ENCODE measurements at places on chromosomes 5 and 9. TPM values are rescaled to one million over a fixed set of nuclear protein-coding genes. Genes with fewer than 3 reads are reported as not detected.

The COL27A1 gene
- total RNA-seq = not detected

GRCh38 chr5:93585041-93585766, 2.2 kb downstream of the NR2F1 start:
- peak; percentile 49 for DNase-seq

DNA sequence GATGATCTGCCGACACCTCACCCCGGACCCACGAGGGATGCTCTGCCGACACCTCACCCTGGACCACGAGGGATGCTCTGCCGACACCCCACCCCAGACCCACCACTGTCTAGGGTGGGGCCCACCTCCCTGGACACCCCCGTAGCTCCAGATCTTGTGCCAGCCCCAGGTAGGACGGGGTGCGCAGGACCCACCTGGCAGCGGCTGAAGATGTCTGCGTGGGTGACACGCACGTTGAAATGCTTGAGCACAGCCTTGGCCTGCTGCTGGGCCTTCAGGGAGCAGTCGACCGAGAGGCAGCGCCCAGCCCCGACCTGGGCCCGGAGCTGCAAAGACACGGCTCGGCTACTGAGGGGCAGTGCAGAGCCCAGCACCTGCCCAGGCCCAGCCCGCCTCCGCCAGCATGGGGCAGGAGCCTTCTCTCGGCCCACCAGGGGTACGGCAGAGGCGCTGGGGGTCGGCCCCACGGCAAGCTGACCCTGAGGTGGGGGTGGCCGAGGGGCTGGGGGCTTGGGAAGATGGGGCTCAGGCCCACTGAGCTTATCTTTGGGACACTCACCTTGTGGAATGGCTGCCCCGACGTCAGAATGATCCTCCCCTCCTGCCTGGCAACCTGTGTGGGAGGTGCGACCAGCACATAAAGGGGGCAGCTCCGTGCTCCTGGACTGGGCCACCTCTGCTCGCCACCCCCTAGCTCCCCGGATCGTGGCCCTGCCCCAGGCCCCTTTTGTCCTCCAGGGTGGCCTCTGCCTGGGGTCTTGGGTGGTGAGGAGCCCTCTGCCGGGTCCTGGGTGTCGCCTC, 21.7 kb upstream of the NRARP start:
- no peak for DNase-seq

The LCN6 gene
- total RNA-seq = not detected

The ORM2 gene
- not detected for total RNA-seq

- peak; percentile 62 for DNase-seq
Observed at GRCh38 chr9:126702151-126703001, 88.6 kb downstream of the LMX1B start.

The MEIKIN gene
- not detected for total RNA-seq

The SH3RF2 gene
- total RNA-seq = not detected

The MUSK gene
- total RNA-seq = not detected

GRCh38 chr5:91532779-91533178, 149.7 kb upstream of the ARRDC3 start:
- no peak for DNase-seq

GRCh38 chr5:173743641-173744343, 127.3 kb upstream of the BOD1 start:
- no peak for DNase-seq

The FOXD1 gene
- 0.54 TPM for total RNA-seq

DNA sequence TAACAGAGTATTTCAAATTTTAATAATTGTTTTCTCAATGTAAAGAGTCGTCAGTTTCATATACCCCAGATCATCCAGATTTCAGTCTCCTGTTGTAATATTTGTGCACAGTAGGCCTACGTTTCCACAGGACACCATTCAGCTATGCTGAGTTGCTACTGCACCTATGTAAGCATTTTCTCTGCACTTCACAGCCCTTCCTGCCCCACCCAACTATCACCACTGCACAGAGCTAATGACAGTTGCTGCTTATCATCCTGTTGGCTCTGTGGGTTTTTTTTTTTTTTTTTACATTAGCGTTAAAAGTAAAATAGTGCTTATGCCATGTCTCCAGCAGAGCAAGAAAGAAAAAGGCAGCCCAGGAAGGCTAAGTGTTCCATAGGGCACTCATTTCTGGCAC, 5.9 kb upstream of the PRKACG start:
- DNase-seq = no peak

GRCh38 chr5:51961154-51961562, 577.9 kb downstream of the ISL1 start:
- DNase-seq = no peak

The ELAVL2 gene
- total RNA-seq = not detected

GRCh38 chr9:96638606-96639364, 16.3 kb downstream of the PRXL2C start:
- no peak for DNase-seq

GRCh38 chr5:135930949-135931295, 23.9 kb downstream of the LECT2 start:
- no peak for DNase-seq

The SUSD3 gene
- total RNA-seq = 6.2 TPM

GRCh38 chr9:2495221-2496005, 126.2 kb upstream of the VLDLR start:
- DNase-seq = no peak

The IL6ST gene
- 0.58 TPM for total RNA-seq

The DNM1 gene
- total RNA-seq = 0.65 TPM

DNA sequence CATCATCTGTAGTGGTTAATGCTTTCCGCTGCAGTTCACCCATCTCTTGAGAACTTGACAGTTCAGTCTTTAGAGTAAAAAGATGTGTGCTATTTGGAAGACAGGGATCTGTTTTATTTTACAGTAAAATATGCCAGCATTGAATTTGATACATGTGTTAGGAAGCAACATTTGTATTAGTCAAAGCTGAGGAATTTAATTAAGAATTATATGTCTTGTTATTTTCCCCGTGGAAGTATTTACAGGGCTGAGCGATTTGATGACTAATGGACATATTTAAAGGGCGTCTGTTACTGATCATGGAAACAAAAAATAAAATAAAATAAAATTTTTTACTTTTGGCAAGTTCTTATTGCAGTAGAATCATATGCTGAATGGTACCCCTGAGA, 101.3 kb downstream of the PAM start:
- no peak for DNase-seq

The ZFP2 gene
- total RNA-seq = not detected

DNA sequence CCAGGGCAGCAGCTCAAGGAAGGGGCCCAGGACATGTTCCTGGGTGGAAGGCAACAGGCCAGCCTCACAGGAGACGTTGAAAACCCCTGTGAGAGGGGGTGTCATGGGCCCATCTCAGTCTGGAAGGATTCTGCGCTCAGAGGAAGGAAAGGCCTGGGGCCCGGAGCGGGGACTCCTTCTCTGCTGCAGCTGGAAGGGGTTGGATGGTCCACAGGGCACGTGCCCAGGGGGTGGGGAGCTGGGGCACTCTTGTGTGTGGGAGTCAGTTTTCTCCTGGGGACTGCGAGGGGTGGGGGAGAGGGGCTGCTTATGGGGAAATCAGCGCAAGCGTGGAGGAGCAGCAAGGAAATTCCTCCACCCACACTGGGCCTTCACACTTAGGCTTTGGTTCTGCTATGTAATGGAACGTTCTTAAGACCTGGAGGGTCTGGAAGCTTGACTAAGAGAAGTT, 2.9 kb upstream of the LPCAT1 start:
- DNase-seq = peak; percentile 64

DNA sequence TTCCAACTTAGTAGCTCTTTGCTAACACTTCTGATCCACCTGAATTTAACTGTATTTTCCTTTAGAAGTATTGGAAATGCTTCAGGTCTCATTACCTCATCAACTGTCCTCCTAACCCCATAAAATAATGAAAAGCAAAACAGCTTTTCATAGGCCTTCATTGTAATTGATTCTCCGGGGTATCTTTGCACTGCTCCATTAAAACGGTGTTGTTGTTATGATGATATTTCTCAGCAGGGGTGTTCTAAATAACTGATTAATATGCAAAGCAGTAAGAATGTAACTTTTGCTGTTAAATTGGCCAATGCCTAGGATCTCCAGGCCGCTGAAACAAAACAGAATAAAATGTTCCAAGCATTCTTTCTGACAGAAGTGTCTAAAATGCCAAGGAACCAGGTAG, 1983.2 kb downstream of the EFNA5 start:
- DNase-seq = no peak

The GAS1 gene
- total RNA-seq = 0.15 TPM

DNA sequence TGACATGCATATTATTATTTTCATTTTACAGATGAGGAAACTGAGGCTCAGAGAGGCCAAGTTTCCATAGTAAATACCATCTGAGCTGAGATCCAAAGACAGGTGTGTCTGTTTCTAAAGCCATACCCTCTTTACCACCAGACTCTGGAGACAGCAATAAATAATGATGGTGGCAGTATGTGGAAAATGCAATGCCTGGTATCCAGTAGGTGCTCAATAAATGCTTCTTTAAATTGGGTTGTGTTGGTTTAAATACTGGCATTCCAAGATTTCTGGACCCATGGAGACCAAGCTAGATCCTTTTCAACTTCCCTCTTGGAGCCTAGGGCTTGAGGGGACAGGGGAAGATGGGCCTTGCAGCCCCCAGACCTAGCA, 221.3 kb upstream of the MSX2 start:
- no peak for DNase-seq

The ARPC5L gene
- 124 TPM for total RNA-seq

DNA sequence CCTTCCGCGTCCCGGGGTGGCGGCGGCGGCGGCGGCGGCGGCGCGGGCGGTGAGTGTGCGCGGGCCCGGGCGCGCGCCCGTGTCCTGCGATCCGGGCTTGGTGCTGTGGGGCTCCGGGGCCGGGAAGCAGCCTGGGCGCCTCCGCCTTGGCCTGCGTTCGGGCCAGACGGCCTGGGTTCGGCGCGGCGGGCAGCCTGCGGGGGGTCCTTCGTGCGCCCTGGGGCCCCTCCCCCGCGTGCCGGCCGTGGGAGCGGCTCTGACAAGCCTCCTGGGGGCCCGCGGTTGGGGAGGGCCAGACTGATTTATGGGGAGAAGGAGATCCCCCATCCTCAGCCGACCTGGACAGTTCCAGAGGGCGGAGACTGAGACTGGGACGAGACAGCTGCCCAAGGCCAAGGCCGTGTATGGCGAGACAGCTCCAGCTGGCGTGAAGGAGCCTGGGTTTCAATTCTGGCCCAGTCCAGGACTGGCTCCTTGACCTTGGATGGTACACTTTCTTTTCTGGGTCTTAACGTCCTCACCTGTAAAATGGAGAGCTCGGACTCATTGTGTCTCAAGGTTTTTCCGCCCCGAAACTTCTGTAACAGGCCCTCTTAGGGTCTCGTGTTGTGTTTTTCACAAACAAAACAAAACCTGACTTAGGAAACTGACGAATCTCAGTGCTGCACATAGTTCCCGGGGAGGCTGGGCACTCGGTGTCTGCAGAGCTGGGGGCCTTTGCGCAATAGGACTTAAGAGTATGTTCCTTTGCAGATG, 603 bp downstream of the TMEM268 start:
- DNase-seq = peak; percentile 77

DNA sequence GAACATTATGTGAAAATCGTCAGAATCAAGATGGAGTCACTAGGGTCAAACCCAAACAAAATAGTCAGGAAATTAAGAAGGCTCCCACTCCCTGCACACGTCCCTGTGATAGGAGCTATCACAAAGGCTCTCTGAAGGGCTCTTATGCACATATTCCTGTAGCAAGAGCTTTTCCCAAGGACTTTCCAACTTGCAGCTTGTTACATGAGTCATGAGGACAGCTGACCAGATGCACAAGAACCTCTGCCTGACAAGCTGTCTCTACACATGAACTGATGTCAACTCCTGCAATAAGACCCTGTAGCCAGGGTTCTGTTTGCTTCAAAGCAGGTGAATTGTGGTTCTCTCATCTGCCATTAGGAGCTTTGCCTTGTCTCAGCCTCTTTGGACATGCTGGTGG, 122.4 kb downstream of the OLFM1 start:
- no peak for DNase-seq

DNA sequence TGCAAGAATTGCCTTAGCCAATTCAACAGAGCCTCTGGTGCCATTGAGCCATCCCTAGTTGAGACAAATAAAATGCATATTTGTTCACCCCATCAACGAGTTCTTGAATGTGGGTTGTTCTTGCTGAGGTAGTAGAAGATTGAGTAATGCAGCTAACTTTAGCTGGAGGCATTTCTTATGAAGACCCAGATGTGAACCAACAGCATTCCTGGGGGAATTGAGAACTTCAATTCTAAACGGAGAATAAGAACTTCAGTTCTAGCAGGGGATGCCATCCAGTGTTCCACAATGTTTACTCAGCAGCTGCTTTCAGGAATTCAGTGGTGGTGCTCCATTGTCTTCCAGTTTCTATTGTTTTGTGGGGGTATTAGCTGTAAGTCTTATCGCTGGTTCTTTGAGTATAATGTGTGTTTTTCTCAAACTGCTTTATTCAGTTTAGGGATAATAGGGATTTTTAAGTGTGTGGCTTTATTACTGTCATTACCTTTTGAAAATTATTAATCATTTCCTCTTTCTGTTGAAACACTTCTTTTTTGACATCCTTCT, 1968.2 kb upstream of the NUDT12 start:
- DNase-seq = no peak

- no peak for DNase-seq
Observed at GRCh38 chr5:157188270-157188669, 7.6 kb downstream of the ITK start.

The ZNF366 gene
- not detected for total RNA-seq

DNA sequence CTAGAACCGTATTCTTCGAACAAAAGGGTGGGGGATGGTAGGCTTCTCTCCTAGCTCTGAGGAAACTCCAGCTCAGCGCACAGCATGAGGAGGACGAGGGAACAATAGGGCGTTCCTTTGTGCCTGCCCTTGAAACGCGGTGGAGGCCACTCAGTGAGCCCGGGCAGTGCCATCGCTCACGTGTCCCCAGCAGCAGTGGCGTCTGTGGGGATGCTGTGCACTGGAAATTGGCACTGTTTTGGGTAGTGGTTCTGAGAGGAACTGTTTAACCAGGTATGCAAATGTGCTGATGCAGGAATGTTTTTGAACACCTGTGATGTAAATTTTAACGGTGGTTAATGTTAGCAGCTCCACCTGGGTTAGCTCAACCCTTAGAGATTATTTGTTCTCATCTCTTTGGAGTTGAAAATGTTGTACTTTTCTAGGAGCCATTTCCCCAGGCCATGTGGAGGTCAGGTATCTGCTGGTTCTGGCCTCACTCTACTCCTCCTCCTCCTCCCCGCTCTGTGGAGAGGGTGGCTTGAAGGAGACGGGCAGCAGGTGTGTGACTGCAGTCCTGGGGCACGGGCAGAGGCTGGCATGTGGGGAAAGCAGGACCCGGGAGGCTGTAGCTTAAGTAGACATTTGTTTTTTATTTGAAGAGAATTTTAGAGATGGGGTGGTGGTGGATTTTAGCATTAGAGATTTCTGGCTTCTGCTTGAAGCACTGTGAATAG, 48.3 kb downstream of the EHMT1 start:
- DNase-seq = peak; percentile 68

- peak; percentile 69 for DNase-seq
Observed at GRCh38 chr9:36995927-36996705, 38.0 kb downstream of the PAX5 start.

The UBAC1 gene
- total RNA-seq = 32.1 TPM
